ENCODE measurements at places on chromosomes 7 and 10.

DNA sequence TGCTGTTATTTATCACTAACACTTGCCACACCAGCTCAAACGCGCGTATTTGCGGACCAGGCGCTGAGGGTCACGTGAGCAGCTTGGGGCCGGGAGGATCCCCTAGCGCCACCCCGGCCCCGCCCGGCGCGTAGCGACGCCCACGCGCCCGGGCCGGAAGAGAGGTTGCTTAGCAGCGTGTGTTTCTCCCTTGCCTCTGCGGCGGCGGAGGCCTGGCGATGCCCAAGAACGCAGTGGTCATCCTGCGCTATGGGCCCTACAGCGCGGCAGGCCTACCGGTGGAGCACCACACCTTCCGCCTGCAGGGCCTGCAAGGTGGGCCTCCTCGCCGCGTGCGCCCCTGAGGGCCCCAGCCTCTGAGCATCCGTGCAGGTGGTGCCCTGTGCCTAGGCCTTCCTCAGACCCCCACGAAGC lies at the start of gene C10orf53:
C10orf53 (plus strand) TSS at position 172 of the 414 bp plus-strand sequence; CDS start at position 219, 47 bp downstream.
- peaks cover 10% of the 10 kb centered on the region for H3K4me1 ChIP-seq
- H3K36me3 ChIP-seq: no peaks in the 10 kb centered on the region
- peak within 1 kb of the TSS; percentile 3 for H3K4me3 ChIP-seq

DNA sequence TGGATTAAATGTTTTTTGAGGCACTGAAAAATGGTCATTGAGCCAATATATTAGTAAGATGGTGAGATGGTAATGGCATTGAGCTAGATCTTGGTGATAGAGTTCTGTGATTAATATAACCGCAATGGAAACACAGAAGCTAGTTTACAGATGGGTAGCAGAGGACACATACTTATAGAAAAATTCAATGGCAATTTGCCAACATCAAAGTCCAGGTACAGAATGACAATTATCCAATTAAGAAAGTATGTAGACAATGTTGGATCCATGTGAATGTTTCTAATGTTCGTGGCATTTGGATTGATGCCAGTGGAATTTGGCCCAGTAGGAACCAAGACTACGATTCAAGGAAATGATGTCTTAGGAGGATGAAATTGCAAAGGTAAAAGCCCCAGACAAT lies 187.8 kb downstream of the GNAT3 start:
- no peak overlapping the region for H3K4me3 ChIP-seq
- no peak overlapping the region for H3K27ac ChIP-seq
- DNase-seq: no peak
- H3K27me3 ChIP-seq: peaks cover 2% of the 10 kb centered on the region

- peak overlapping the region; percentile 34 for H3K4me3 ChIP-seq
- peak overlapping the region; percentile 64 for H3K27ac ChIP-seq
- H3K4me1 ChIP-seq: peaks cover 46% of the 10 kb centered on the region
- DNase-seq: no peak
- H3K27me3 ChIP-seq: peaks cover 29% of the 10 kb centered on the region
Measured at GRCh38 chr10:132328106-132328505, 3.9 kb upstream of the LRRC27 start.

DNA sequence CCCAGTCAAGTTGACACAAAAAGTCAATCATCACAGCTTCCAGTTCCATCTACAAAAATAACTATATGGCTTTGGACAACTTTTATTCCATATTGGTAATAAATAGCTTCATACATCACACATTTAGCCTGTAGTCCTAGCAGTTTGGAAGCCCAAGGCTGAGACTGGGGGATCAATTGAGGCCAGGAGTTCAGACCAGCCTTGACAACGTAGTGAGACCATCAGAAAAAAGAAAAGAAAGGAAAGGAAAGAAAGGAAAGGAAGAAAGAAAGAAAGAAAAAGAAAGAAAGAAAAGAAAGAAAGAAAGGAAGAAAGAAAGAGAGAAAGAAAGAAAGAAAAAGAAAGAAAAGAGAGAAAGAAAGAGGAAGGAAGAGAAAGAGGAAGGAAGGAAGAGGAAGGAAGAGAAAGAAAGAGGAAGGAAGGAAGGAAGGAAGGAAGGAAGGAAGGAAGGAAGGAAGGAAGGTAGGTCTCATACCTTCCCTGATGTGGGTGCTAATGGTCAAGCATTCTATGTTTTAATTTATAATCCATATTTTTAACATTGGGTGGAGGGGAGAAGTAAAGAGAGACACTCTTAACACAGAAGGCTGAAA lies 37.8 kb downstream of the CAV1 start:
- H3K4me1 ChIP-seq: no peaks in the 10 kb centered on the region
- H3K4me3 ChIP-seq: no peak overlapping the region
- H3K27me3 ChIP-seq: peaks cover 2% of the 10 kb centered on the region
- no peaks in the 10 kb centered on the region for H3K36me3 ChIP-seq
- H3K27ac ChIP-seq: no peak overlapping the region

DNA sequence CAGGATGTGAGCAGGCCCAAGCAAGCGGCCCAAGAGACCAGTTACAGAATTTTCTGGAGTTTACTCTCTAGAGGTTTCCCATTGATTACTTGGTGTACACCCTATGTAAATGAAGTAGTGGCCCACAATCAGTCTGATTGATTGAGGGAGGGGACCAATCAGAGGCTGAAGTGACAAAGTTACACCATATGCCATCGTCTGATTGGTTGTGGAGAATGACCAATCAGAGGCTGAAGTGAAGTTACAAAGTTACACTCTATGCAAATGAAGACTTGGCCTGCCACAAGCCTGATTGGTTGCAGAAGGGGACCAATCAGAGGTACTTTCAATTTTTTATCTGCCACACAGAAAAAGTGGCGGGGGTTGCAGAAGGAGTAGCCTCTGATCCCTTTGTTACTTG lies 83.7 kb downstream of the KIF20B start:
- DNase-seq: no peak
- H3K27ac ChIP-seq: no peak overlapping the region
- no peak overlapping the region for H3K4me3 ChIP-seq

DNA sequence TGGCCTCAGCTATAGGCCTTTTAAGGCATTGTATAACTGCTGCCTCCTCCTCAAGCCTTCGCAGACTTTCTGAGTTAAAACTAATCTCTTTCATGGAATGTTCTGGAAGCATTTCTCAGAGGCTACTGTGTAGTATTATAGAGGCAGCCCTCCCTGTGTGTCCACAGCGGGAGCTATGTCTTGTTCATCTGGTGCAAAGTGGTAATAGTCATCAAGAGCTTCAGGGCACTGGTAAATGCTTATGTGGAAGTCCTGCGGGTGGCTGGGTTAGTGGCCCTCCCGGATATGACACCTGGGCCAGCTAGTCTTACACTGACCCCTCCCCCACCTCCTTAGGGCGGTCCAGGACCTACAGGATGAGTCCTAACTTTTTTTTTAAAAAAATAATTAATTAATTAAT lies 2.2 kb upstream of the ABHD11 start:
- H3K36me3 ChIP-seq: no peaks in the 10 kb centered on the region
- DNase-seq: no peak
- peak overlapping the region; percentile 39 for H3K4me3 ChIP-seq
- peaks cover 8% of the 10 kb centered on the region for H3K4me1 ChIP-seq
- H3K27me3 ChIP-seq: peaks cover 2% of the 10 kb centered on the region
- H3K27ac ChIP-seq: no peak overlapping the region

DNA sequence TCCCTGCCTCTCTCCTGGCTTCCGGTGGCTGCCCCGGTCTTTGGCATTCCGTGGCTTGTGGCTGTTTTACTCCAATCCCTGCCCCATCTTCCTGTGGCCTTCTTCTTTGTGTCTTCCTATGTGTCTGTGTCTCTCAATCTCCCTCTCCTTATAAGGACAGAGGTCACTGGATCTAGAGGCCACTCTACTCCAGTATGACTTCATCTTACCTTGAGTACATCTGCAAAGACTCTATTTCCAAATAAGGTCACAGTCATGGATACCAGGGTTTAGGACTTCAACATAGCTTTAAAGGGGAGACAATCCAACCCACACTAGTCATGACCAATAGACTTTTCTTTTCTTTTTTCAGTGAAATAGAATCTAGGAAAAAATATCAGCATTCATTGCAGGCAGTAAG lies 153.3 kb upstream of the INSYN2A start:
- peaks cover 2% of the 10 kb centered on the region for H3K27me3 ChIP-seq
- no peak overlapping the region for H3K27ac ChIP-seq
- no peak overlapping the region for H3K4me3 ChIP-seq
- H3K36me3 ChIP-seq: no peaks in the 10 kb centered on the region
- no peak for DNase-seq

DNA sequence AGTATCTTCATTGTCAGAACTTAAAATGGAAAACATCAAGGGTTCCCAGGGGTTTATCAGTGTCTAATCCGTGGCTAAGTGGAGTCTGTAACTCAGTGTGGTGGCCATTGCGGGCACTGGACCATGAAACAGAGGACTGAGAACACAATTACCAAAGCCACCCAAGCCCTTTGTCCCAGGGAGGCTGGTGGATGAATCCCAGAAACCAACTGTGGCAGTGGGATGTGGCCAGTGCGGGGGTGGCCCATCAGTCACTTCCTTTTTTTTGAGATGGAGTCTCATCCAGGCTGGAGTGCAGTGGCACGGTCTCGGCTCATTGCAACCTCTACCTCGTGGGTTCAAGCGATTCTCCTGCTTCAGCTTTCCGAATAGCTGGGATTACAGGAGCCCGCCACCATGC lies 61.8 kb downstream of the TACC2 start:
- H3K4me3 ChIP-seq: no peak overlapping the region

DNA sequence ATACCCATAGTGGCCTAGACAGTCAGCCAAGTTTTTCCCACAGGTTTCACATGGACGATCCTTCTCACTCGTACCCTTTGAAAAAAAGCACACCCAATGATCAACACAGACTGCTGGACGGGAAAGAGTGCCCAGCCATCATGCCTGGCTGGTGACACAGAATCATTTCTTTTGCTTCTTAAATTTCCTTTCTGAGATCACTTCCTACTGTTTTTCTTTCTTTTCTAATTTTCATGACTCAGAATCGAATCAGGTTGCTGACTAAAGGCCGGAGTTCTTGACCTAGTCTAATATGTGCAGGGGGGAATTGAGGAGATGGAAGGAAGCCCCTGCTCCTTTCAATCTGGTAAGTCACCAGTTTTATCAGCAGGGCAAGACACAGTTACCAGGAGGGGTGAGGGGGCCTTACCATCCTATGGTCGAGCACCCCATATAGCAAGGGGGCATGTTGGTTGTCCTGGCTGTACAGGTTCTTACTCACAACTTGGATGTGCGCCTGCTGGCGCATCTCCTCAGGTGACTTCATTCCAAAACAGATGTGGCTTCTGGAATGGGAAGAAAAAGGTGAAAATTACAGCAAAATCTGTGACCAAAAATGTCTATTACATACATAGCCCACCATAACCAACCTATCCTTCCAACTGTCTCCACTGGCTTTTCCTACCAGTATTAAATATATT lies 3.5 kb downstream of the POLR3A start:
- H3K36me3 ChIP-seq: peaks cover 34% of the 10 kb centered on the region
- no peak overlapping the region for H3K4me3 ChIP-seq
- H3K27ac ChIP-seq: no peak overlapping the region
- H3K27me3 ChIP-seq: peaks cover 16% of the 10 kb centered on the region

DNA sequence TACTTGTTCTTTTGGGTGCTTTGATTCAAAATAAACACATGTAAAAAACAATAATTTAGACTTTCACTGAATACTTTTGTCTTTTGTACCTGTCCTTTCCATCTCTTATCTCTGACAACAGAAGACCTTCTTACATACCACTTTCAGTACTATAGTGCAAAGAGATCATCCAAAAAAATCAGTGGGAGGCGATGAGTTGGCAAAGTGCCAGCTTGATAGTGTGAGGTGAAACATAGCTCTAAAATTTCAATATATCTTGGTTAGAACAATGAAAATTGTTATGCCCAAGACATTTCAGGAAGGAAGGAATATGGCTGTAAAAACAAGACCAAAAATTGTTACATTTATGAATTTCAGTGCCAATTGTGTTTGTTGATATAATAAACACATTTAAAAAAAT lies 390.2 kb upstream of the COBL start:
- no peak overlapping the region for H3K27ac ChIP-seq
- H3K4me3 ChIP-seq: no peak overlapping the region
- no peaks in the 10 kb centered on the region for H3K27me3 ChIP-seq
- DNase-seq: no peak
- no peaks in the 10 kb centered on the region for H3K4me1 ChIP-seq

GRCh38 chr7:106652909-106653308 lies 8.0 kb downstream of the CCDC71L start:
- H3K27me3 ChIP-seq: peaks cover 2% of the 10 kb centered on the region
- no peak overlapping the region for H3K27ac ChIP-seq
- peaks cover 11% of the 10 kb centered on the region for H3K4me1 ChIP-seq
- H3K36me3 ChIP-seq: no peaks in the 10 kb centered on the region

GRCh38 chr10:88057720-88058119 lies 194.3 kb downstream of the PTEN start:
- peaks cover 8% of the 10 kb centered on the region for H3K27me3 ChIP-seq
- no peak overlapping the region for H3K4me3 ChIP-seq
- H3K36me3 ChIP-seq: no peaks in the 10 kb centered on the region
- no peak overlapping the region for H3K27ac ChIP-seq

GRCh38 chr7:1160670-1161021 lies 650 bp upstream of the ZFAND2A start:
- H3K4me3 ChIP-seq: peak overlapping the region; percentile 73
- peaks cover 12% of the 10 kb centered on the region for H3K27me3 ChIP-seq
- H3K27ac ChIP-seq: peak overlapping the region; percentile 87
- peaks cover 15% of the 10 kb centered on the region for H3K36me3 ChIP-seq
- DNase-seq: no peak

DNA sequence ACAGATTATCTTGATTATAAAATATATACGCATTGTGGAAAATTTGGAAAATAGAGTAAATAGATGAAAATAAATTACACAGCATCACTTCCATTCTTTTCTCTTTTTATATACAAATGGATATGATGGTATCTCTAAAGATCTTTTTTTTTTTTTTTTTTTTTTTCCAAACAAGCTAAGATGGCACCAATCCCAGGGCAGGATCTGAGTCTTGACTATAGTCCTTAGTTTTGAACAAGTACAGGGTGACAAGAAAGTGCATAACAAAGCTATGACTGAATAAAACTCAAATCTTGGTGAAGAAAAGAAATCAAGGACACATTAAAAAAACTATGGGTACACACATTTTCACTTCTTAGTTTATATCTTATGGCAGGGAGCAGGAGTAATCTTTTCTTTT lies 42.6 kb upstream of the FAM133B start:
- peaks cover 34% of the 10 kb centered on the region for H3K4me1 ChIP-seq
- DNase-seq: no peak
- no peaks in the 10 kb centered on the region for H3K27me3 ChIP-seq
- H3K27ac ChIP-seq: peak overlapping the region; percentile 87
- H3K36me3 ChIP-seq: peaks cover 8% of the 10 kb centered on the region

DNA sequence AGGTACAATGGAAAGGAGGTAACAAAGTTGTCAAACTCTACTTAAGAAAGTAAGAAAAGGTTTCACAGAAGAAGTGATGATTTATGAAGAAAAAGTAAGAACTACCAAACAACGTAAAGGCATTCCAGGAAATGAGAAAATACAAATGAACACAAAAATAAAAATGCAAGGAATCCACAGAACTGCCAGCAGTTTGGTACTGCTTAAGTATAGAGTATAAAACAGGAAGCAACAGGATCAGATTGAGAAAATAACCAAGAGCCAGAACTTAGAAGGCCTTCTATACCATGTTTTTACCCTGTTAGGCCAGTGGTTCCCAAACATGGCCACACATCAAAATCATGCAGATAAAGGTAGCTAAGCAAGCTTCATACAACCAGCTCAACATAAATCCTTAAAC lies 9.2 kb downstream of the NDUFA5 start:
- no peak for DNase-seq
- H3K27me3 ChIP-seq: peaks cover 2% of the 10 kb centered on the region
- H3K4me1 ChIP-seq: peaks cover 37% of the 10 kb centered on the region

Data from immature natural killer cell (primary cell).